Iris pigment epithelial cell (primary cell): ENCODE measurements at places on chromosomes 2 and 18.

DNA sequence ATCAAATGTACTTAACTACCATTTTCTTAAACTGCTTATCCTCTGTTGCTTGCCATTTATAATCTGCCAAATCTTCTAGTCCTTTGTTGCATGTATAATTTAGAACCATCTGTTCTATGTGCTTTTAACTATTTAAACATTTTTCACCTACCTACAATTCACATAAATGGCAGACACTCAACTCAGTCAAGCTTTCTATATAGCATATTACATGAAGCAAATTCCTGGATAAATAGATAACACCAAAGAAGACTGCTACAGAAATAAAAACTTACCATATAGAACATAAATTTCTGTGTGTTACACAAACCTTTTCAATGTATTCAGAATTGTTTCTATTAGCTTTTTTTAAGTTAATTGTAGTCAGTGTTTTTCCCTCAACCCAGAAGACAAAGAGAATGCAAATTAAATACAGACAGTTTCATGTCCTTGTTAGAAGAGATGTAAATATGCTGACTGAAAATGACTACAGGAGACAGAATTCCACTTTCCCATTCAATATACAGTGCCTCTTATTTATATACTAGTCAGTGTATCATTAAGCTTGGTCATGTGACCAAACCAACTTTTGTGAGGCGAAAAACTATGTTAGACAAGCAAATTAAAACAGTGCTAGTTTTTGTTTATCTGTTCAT lies 2.6 kb downstream of the BAZ2B start:
- peak; percentile 41 for DNase-seq

DNA sequence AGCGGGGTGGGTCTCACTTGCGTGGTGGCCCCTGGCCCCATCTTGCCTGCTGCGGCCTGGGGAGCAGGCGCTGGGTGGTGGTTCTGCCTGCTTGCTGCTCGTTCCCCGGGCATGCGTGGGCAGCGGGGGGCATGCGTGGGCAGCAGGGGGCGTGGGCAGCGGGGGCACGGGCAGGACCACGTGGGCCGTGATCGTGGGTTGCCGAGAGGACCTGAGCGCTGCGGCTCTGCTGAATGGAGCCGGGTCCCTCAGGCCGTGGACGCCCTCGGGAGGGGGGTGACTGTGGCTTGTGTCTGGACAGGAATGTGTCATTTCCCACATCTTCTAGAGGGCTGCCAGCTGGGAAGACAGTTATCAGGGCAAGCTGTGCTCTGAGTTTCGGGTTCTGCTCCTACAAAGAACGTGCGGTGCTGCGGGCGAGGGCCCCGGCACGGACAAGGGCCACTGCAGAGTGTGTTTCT lies 8.3 kb upstream of the GAL3ST2 start:
- DNase-seq, result no peak

DNA sequence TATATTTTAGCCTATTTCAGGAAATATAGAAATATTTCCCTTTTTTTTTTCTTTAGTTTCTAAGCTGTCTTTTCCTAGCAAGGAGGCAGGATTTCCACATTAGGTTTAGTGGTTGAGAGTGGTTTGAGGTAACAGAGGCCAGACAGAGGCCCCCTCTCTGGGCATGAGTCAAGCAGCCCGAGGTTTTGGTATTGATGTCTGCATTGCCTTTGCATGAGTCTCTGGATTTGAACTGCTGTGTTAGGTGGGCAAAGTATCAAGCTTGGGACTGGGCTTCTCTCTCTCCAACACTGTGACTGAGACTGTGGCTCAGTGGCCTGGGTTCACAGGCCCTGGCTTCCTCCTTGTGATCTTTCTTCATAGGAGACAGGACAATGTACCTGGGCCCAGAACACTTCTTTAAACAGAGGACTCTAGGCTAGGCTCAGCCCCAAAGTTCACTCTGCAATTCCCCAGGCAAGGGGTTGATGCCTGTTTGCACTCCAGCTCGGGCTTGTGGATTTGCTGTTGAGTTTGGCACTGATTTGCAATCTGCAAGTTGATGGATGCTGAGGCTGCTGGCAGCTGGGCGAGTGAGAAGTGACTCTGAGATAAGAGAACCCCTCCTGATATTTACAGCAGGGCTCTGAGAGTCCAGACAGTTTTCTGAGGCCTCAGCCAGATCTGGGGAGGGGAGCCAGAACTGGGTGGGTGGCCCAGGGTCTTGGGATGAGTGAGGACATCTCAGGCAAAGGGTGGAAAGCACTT lies 271.2 kb downstream of the EN1 start:
- peak; percentile 2 for DNase-seq

GRCh38 chr18:2304378-2305175 lies 266.7 kb downstream of the METTL4 start:
- DNase-seq, result peak; percentile 73

GRCh38 chr2:18132697-18133096 lies 254.2 kb downstream of the KCNS3 start:
- peak; percentile 70 for DNase-seq

GRCh38 chr2:169237286-169237685 lies 125.0 kb downstream of the LRP2 start:
- DNase-seq, result no peak

DNA sequence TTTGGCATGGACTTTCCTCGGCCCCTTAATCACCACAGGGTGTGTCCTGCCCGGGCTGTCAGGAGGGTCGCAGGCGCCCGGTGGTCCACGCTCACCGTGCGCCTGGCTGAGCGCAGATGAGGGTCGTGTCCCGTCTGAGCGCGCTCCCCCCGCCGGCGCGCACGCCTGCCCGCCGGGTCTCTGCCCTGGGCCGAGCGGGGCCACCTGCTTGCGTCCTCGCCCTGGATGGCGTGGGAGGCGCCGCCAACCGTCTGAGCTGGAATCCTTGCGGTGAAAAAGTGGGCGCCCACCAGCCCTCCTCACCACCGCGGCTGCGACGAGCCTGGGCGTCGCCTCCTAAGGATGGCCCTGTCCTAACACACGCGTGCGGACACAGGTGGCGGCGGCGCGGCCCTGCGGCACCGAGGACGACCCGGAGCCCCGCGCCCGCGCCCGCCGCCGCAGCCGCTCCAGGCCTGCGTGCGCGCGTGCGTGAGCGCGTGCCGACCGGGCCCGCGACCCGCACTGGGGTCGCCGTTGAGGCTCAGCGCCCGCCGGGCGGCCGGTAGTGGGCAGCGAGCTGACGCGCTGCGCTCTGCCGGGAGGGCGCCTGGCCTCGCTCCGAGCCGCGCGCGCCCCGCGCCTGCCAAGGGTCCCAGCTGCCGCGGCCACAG lies 126.6 kb downstream of the ARHGEF4 start:
- DNase-seq, result no peak

GRCh38 chr2:172328103-172328841 lies 99.1 kb upstream of the ITGA6 start:
- no peak for DNase-seq

DNA sequence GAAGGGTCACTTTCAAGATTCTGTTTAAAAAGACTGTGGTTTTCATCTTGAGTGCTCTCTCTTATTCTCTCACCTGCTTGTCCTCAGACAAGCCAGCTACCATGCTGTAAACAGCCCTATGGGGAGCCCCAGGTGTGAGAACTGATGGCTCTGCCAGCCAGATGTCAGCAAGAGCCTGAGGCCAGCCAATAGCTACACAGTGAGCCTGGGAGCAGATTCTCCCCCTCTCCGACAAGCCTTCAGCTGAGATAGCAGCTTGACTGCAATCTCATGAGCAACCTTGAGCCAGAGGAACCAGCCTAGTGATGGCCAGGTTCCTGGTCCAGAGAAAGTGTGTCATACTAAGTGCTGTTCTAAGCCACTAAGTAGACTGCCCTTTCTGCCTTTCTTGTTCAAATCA lies 272.1 kb downstream of the NAPG start:
- peak; percentile 14 for DNase-seq

DNA sequence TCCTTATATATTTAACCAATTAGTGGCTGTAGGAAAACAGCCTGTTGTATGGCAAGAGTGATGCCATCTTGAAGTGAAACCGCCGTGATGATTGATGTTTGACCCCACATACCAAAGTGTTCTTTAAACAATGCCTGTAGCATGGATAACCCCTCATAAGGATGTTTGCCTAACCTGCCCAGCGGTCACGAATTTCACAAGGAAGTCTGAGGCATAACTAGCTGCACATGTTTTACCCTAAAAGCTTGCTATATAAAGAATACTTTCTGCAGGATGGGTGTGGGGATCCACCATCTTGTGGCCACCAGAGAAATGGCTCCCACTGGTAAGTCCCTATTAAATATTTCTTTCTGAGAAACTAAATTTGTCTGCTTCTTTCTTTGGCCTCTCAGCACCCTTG lies 68.7 kb downstream of the ZDBF2 start:
- no peak for DNase-seq

DNA sequence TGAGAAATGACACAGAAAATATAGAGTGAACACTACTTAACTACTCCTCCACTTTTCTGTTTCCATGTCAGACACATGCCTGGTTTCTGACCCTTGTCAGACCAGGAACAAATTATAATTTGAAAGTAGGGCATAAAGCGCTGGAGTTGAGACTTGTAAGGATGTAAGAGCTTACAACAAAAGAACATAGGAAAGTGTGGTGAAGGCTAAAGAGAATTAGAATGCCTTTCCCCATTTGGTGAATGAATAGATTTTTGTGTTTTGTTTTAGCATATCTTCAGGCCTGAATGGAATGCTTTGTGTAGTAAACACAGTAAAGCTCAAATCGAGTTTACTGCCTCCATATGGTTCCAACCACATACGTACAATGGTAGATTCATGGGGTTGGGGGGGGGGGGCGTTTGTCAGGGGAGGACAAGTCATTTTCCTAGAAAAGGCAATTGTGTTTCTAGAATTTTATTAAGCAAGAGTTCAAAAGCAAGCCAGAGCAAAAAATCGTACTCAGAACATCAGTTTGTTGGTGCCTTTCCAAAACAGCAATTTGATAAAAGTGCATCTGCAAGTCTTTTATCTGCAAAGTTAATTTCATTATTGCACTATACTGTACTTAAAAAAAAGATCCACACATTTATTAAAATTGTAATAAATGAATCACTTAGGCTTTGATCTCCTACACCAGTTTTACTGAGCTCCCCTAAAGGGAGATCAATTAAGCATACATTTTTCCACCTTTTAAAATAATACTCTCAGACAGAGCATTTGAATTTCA lies 30.9 kb downstream of the NRXN1 start:
- no peak for DNase-seq

DNA sequence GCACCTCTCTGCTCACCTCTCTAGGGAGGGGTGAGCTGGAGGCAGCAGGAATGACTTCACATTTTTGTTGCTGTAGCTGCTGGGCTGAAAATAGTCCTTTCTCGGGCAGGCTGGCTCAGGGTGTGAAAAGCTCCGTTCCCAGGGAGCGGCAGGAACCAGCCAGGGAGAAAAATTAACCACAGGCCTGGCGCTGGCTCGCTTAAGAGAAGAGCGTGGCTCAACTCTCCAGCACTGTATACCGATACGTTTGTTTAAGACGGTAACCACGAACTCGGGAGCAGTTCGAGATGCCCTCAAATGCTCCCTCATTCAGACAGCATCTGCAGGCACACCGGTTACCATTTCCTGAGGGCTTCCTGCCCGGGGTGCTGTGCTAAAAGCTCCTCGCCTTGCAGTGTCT lies 129.6 kb downstream of the CELF4 start:
- no peak for DNase-seq

GRCh38 chr2:215437614-215438013 lies 1.7 kb upstream of the FN1 start:
- DNase-seq, result peak; percentile 20

GRCh38 chr2:201130524-201131186 lies 14.7 kb downstream of the CFLAR start:
- DNase-seq, result peak; percentile 97

- DNase-seq, result peak; percentile 28
Observed at GRCh38 chr2:186636800-186637496, 47.1 kb downstream of the ITGAV start.

DNA sequence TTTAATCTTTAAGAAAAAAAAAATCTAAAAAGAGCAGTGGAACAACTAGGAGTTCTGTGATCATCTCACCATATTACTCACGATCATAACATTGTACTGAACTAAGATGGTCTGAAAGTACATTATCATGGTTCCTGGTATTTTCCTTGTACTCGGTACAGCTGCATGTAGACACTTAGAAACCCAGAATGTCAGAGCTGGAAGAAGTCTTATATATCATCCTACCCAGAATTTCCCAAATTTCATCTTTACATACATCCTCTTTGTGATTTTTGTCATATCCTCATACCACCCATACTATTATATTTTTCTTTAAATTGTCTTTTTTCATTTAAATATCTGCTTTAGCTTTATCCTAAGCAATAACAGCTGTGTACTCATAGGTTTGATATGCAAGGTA lies 12.4 kb upstream of the ST3GAL5 start:
- no peak for DNase-seq

DNA sequence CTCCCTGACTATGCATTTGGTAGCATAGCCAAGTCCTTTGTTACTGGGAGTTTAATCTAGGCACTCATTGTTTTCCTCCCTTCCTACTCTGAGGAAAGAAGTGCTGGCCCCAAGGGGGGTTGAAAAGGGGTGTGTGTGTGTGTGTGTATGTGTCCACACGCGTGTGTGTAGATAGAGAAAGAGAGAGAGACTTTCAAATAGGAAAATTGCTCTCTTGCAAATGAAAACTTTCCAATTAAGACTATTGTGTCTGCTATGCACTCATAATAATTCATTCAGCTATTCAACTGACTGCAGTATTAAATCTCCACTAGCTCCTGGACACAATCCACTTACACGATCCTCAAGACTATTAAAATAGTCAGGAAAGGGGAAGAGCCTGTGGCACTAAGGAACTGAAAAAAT lies 92.9 kb upstream of the CSRNP3 start:
- DNase-seq, result no peak

DNA sequence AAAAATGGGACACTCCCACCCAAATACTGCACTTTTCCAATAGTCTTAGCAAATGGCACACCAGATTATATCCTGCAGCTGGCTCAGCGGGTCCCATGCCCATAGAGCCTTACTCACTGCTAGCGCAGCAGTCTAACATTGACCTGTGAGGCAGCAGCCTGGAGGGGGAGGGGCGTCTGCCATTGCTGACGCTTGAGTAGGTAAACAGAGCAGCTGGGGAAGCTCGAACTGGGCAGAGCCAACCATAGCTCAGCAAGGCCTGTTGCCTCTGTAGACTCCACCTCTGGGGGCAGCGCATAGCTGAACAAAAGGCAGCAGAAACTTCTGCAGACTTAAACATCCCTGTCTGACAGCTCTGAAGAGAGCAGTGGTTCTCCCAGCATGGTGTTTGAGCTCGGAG lies 110.4 kb downstream of the CTIF start:
- DNase-seq, result no peak

DNA sequence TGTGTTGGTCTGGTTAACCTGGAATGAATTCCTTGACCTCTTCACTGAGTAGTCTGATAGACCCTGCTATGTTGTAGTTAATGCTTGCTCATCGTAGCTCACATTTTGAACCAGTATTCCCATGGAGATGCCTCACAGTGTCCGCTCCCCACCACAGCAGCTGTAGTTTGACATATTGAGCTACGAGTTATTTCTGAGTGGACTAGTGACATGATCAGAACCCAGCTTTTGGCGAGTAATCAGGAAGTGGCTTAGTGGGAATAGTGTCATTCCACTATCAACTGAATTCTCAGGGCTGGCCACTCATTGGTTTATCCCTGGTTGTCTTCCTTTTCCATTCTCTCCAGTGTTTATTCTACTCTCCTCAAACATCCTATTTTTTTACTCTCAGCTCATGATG lies 102.7 kb downstream of the MYO1B start:
- no peak for DNase-seq
